NK-92 treated with Interleukin-12 subunit alpha and Interleukin-12 subunit beta, amount 100 ng/mL, for 24 hours (cell line): ENCODE measurements at places on chromosomes 3 and 15.

GRCh38 chr15:93820566-93820965, 410.8 kb upstream of the MCTP2 start:
- no peak for DNase-seq

- DNase-seq, result no peak
Observed at GRCh38 chr15:65223996-65224395, 12.7 kb upstream of the CILP start.

GRCh38 chr15:89362203-89363101, 27.8 kb upstream of the POLG start:
- DNase-seq, result no peak

- no peak for DNase-seq
Observed at GRCh38 chr15:101517504-101517903, 28.0 kb upstream of the PCSK6 start.

DNA sequence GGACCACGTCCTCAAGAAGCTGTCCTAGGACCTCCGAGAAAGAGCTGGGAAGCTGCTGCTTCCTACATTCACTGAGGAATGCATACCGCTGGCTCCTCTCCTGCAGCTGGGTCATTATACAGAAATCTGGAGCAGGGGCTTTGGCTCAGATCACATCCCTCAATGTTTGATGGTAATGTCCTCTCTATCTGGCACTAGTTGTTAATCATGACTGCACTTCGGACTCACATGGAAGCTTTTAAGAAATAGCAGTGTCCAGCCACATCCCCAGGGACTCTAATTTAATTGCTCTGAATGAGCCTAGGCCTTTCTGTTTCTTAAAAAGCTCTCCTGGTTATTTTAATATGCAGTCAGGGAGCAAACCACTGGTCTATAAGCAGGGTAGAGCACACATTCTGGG, 25.7 kb upstream of the MYRIP start:
- no peak for DNase-seq

GRCh38 chr3:114900908-114901307, 246.2 kb downstream of the ZBTB20 start:
- DNase-seq, result no peak

- no peak for DNase-seq
Observed at GRCh38 chr3:72906154-72906553, 18.3 kb downstream of the GXYLT2 start.

DNA sequence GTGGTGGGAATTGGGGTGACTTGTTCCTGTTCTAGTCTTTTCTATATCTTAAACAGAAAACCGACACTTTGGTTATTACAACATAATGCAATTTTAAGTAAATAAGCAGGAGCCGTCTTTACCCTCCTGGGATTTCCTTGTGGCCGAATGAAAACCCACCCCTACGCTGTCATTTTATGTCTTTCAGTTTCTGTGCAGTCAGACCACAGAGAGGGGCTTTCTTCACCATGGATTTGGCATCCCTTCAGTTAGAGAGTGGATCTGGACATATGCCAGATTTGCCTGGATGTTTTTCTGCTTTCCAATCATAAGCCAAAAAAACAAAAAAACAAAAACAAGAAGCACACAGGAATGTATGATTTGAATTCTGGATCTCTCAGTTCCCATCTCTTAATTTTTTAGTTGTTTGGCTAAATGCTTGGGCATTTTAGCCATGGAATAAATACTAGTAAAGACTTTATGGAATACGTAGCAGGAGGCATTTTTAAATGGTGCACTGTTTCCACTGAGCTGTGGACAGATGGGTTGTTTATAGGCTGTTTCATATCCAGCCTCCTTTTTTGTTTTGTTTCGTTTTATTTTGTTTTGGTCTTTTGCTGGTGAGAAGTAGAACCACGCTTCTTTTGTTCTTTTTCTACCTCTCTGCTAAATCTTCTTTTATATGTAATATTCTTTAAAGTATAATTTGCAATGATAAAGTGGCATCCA, 272.9 kb downstream of the FEZF2 start:
- no peak for DNase-seq

DNA sequence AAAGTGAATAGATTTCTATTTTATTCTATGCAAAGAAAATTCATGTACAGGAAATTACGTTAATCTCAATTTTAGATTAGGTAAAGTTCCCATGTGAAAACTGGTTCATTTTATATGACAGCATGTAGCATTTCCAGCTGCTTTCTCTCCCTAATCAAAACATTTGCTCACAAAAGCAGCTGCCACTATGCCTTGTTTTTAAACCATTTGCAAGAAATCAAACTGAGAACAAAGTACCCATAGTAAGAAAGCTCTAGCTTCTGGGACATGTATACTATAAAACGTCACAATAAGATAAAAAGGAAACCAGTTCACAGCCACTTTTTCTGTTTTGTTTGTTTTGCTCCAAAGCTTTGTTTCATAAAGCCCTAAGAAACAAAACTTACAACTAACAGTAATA, 5.0 kb upstream of the CRYBG3 start:
- no peak for DNase-seq

GRCh38 chr3:29686889-29687592, 406.2 kb downstream of the RBMS3 start:
- no peak for DNase-seq

GRCh38 chr3:195549931-195550519, 6.9 kb upstream of the PPP1R2 start:
- DNase-seq, result peak; percentile 60

- peak; percentile 52 for DNase-seq
Observed at GRCh38 chr3:187919048-187919447, 173.8 kb upstream of the BCL6 start.

DNA sequence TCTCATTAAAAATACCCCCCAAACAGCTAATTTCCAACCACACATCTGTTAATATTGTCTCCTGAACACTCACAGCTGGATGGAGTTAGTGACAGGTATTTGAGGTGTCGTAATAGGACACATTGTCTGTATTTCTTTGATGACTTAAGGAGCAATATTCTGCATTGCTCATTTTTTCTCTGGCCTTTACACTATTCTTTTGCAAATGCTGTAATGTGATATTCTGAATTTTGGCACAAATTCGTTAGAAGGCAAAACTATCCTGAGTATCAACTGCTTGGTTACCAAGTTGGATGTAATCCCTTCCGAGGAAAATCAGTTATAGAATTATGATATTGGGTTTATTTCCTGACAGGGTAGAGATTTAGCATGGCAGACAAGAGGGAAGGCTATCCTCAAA, 1030.2 kb downstream of the MCTP2 start:
- DNase-seq, result no peak

DNA sequence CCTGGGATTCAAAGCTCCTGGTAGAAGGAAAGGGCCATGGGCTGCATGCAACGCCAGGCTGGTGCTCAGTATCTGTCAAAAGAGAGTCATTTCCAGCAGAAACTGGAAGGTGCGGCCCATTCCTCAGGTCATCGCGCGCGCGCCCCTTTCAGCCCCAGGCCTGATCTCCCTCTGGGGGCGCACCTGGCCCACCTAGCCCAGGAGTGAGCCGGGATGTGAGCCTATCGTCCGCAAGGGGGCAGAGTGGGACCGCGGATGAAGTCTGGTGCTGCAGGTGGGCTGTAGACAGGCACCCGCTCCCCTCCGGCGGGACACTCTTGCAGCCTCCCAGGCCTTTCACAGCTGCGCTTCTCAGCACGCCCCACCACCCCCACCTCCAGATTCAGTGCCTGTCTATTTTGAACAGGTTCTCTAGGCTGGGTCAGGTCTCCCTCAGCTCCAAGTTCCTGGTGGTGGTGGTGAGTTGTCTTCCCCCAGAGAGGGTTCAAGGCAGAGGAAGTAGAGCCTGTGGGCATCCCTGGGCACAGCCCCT, 5.8 kb upstream of the RPL29 start:
- peak; percentile 59 for DNase-seq

DNA sequence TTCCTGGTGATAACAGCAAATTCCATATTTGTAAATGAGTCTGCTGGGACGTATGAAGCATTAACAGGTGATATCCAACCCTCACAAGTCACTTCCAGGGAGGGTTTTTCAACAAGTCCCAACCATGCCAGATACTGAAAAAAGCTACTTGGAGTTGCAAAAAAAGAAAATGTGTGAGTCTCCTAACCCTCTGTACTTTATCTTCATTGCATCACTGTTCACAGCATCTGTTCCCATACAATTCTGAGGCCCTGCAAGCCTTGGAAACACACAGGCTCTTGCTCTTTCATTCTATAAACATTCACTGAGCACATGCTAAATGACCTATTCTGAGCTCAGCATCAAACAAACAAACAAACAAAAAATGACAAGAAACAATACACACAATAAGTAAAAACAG, 120.8 kb downstream of the RFTN1 start:
- no peak for DNase-seq

DNA sequence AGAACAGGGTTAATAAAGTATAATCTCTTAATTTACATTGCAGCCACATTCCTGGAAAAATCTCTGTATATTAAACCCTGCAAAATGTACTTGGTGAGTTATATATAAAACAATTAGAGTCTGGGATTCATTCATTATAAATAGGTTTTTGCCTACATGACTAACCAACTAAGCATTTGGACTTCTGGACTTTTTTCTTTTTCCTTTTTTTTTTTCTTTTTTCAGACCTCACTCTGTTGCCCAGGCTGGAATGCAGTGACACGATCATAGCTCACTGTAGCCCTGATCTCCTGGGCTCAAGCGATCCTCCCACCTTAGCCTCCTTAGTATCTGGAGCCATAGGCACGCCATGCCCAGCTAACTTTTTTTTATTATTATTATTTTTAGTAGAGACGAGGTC, 4.5 kb downstream of the DNAJC13 start:
- no peak for DNase-seq

DNA sequence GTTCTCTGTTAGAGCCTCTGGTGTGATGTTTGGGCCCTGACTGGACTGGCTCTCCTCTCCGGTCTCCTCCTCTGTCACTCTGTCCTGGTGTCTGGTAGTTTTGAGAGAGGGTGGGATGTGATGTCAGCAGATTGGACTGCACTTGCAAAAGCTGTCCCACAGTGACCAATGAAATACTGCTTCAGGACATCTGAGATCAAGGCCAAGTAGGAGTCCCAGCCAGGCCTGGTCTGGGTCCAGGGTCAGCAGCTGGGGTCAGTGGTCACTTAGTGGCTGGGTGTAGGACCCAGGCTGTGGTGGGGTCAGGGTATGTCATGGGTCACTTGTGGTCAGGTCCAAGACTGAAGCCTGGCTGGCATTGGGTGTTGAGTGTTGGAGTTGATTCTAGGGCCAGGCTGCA, 20.9 kb downstream of the ALDH1L1 start:
- no peak for DNase-seq

GRCh38 chr3:141412936-141413354, 44.6 kb downstream of the ZBTB38 start:
- no peak for DNase-seq

- no peak for DNase-seq
Observed at GRCh38 chr3:42526616-42527367, 24.3 kb downstream of the VIPR1 start.

DNA sequence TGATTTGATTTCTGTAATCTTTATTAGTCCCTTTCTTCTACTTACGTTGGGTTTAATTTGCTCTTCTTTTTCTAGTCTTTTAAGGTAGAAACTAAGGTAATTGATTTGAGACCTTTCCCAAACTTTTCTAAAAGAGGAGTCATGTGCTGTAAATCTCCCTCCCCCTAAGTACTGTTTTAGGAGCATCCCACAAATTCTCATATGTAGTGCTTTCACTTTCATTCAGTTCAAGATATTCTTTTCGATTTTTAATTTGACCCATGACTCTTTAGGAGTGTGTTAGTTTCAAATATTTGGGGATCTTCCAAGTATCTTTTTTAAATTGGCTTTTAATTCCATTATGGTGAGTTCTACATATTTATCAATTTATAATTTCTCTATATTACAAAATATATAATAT, 241.8 kb downstream of the CTNNB1 start:
- DNase-seq, result no peak

DNA sequence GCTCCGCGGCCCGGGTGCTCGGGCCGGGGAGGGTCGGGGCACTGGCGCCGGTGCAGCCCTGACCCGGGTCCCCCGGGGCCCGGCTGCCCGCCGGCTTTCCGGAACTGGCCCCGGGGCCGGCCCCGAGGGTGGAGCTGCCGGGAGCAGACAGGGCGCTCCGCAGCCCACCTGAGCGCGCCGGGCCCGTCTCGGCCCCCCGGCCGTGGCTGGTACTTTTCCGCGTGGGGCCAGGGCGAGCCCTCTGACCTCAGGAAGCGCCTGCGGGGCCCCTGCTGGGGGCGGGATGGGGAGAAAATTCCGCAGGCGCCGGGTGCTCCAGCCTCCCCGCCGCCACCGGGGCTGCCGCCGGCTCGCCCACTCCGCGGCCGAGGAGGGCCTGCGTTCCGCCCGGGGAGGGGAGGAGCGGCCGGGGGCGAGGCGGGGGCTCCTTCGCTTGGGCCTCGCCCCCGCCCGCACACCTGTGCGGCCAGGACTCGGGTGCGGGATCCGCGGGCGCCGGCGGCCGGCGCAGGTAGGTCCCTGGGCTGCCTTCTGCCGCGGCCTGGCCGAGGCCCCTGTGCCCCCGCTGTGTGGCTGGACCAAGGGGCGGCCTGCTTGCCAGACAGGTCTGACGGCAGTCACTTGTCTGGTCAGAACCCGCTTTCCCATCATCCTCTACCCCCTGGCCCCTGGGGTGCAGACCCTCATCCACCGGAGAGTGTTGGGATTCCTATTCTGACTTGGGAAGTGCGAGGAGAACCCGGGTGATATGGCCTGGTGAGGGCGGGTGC, 3.5 kb downstream of the FURIN start:
- DNase-seq, result no peak

DNA sequence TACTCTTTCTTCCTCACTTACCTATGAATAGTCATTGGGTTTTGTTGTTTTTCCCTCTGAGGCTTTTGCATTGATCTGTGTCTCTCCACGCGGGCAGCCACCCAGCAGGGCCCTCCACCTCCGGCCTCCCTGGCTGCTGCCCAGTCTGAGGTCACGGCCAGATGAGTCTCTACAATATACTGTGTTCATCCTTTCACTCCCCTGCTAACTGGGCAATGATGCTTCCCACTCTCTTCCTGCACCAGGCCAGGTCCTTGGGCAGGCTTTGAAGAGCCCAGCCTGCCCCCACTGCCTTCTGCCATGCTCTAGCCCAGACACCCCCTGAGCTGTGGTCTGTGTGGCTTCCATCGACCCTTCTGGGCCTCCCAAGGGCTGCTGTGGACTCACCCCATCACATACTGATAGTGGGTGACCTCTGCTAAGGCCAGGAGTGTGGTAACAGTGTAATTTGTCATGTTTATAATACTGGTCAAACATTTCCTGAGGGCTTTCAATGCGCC, 18.0 kb downstream of the PDIA5 start:
- DNase-seq, result no peak

DNA sequence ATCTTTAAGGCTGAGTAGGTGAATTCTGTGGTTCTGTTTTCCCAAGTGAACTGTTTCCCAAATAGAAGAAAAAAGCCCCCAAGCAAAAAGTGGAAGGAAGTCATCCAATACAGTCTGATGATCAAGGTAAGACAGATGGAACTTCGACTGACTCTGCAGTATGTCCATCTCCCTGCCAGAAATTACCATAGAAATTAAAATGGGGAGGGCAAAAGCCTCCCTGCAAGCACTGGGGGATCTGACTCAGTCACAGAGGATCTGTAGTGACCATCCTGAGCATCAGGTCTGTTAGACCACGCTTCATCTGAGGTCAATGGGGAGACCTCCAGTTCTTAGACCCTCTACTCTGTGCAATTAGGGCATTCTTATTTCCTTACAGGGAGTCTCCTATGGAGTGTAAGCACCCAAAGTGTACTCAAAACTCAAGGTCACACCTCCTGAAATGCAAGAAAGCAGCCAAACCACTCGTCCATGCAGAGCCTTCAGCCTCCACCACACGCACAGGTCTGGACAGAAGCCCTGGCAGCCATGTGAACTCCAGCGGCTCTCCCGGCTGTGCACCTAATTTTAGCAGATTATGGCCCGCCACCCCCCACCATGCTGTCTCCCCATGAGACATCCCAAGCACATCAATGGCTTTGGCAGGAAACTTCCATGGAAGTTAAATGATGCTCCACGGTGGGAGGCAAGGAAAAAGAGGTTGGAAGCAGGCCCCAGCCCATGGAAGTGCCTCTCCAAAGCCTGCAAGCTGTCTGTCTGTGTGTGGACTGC, 348.7 kb downstream of the NTRK3 start:
- no peak for DNase-seq
